ENCODE measurements at places on chromosomes 3 and 15.

DNA sequence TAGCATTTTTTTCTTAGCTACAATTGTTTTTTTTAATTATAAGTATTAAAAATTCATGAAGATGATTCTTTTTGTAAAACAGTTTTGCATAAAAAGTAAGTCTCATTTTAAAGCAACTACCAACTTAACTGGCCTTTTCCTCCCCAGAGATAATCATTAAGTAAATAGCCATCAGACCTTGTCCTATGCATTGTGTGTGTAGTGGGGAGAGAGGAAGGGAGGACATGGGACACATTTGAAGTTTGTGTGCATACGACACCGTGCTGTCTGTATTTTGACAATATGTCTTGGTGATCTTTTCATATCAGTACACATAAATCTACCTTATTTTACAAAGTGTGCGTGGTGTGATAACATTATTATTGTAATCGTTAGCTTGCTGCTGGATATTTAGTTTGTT lies 8.1 kb downstream of the SNRPN start:
- no peak for DNase-seq

DNA sequence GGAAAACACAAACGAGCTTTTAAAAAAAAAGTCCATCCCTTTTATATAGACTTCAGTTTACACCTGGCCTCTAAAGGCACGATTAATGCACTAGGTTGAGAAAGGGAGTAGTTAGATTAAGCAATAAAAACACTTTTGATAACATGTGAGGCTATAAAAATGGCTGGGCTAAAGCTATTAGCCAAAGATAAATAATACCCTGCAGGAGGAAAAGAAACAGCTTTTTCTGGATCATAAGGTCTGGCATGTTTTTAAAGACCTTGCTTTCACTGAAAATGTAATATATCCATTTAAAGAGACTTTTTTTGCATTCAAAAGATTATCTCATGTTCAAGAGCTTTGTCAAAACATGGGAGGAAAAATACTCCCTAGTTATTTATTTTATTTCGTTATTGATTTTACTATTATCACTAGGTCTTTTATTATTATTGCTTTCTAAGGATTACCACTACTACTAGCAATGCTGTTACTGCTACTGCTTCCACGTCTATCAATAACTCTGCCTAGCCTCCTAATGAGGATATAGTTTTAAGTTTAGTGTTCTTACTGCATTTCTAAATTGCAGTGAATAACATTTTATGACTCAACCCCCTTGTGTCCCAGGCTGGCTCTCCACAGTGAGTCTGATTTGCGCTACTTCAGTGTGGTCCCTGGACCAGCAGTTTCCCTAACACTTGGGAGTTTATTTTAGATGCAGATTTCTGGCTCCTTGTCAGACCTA lies 93.4 kb downstream of the THRB start:
- DNase-seq, result no peak

- DNase-seq, result no peak
Measured at GRCh38 chr15:52783929-52784798, 6.0 kb downstream of the ONECUT1 start.

DNA sequence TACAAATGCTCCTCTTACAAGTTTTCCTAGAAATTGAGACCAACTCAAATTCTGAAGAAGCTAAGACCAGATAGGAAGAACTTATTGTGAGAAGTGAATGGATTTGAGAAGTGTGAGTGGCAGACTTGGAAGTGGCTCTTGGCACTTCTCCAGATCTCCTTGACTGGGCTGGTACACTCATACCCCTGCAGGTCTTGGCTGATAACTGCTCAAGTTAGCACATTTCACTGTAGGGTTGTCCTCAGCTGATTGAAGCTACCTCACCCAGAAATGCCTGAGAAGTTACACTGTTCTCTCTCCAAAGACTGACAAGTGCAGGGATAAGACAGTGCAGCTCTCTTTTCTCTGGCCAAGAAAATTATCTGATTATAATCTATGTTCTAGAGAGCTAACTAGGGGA lies 16.5 kb upstream of the CLDN1 start:
- DNase-seq, result peak; percentile 77

GRCh38 chr15:100914876-100915275 lies 4.3 kb upstream of the LRRK1 start:
- peak; percentile 71 for DNase-seq

DNA sequence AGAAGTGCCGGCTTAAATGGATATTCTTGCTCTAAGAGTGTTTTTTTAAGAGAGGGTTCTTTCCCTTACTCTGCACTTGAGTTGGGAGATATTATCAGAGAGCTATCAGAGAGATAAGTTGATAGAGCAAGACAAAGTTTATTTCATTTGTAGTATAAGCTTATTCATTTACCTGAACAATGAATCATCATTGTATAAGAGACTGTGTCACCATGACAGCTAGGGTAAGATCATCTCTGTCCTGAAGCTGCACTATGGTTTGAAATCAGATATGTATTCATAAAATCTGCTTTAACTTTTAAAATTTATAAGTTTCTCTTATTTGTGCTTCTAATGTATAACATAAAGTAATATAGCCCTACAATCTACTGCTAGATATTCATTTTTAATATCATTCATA lies 128.1 kb upstream of the ARL6 start:
- no peak for DNase-seq

DNA sequence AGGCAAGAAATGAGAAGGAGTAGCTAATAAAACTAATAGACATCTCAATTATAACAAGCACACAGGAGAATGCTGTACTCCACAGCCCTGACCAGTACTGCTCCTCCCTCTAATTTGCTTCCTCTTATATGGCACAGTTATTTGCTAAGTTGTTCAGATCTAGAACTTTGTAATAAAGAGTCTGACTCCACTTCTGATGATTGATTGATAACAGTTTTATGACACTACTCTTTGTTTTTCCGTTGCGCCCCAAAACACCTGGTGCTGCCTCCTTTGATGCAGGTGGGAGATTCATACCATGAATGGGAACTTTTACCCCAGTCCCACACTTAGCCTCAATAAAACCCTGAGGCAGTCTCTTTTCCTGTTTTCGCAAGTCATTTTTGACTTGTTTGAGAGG lies 777.7 kb downstream of the GBE1 start:
- no peak for DNase-seq

- no peak for DNase-seq
Measured at GRCh38 chr3:140753865-140754754, 76.2 kb downstream of the TRIM42 start.

DNA sequence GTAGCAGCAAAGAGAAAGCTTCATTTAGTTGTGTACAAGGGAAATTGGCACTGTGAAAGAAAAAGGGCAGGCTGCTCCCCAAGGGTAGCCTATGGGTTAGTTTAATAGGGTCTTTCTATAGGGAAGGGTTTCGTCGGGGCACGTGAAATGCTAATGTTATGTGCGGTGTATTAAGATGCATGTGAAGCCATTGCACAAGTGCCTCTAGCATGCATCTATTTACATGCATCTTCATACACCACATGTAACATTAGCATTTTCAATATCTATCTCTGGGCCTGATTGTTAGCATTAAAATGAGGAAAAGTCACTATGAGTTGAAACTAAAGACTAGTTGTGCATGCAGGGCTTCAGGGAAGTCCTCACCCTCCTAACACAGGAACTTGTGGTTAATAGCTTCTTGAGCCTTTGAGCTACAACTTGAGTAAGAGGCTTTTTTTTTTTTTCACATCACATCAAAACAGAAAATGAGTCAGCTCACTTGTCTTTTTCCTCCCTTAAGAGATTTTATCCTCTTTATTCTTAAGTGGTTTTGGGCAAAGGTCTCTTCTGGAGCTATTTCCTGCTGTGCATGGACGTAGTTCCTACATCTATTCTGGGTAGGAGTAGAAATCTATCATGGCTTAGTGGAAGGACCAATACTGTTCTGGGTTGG lies 613.4 kb downstream of the ZPLD1 start:
- peak; percentile 65 for DNase-seq

DNA sequence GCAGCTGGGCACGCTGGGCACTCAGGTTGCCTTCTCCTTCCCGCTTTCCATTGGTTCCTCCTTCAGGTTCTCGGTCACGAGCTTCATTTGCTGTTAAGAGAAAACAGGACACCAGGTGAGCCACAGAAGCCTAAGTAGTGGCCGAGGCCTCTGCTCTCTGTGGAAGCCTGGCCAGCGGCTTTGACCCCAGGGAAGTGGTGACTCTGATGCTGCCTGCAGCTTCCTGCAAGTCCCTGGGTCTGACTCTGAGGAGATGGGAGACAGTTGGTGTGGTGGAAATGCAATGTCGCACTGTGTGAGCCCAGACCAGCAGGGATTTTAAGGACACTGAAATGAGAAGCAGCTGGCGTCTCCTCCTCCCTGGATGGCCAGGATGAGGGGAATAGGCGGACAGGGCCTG lies 80.5 kb downstream of the SNRK start:
- no peak for DNase-seq

DNA sequence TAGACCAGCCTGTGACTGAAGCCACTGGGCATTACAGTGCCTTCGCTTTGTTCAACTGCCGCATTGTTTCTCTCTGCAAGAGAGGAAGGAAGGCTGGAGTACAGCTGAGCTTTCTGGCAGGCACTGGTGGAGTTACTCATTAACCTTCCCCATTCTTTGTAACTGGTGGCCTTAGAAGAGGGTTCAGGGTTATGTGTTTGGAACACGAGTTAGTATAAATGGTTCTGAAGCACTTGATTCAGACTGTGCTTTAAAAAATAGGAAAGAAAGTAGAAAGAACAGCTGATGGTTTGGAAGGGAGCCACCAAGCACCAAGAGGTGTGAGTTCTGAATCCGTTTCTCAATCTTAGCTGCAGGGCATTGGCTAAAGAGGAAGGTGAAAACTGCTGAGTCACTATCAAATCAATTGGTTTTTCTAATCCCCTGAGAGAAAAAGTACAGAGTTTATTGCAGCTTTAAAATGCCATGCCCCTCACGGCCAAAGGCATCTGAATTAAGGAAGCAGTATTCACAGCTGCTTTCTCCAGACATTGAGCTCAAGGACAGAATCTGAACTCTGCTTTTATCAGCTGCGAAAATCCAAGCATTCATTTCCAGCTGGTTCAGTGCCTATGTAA lies 3.6 kb downstream of the HGD start:
- peak; percentile 37 for DNase-seq

All from NCI-H226 (cell line).